Stimulated activated CD4-positive, alpha-beta T cell treated with anti-CD3 and anti-CD28 coated beads, Interleukin-1b, Interleukin-23, amount 100 ng/mL, for 1 hour (primary cell): ENCODE measurements at places on chromosomes 4 and X.

DNA sequence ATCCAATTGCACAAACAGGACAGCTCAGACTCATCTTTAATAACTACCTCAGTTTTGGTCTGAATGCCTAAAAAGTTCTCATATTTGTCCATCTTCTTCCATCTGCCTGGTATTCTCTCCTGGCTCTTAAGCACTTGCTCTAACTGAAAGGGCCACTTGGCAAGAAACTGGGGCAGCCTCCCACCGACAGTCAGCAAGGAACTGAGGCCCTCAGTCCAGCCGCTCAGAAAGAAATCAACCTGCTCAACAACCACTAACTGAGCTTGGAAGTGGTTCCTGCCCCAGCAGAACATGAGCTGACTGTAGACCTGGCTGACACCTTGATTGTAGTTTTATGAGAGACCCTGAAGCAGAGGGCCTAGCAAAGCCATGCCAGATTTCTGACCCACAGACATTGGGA is 84.4 kb downstream of the PPEF2 start:
- DNase-seq = no peak

DNA sequence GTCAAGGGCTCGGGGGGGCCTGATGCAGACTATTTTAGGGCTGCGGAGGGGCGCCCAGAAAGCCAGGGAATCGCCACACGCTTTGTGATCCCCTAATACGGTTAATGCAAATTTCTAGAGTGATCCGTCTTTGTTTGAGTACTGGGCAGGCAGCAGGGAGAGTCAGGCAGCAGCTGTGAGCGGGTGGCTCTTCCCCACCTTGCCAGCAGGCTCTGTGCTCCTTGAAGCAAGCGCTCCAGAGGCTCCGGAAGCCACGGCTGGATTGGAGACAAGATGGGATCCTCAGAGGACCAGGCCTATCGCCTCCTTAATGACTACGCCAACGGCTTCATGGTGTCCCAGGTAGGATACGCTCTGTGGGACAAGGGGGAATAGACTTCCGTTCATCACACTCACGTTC is at the start of gene ASMT:
ASMT (plus strand) TSS at position 133 of the 400 bp plus-strand sequence; CDS start at position 274, 141 bp downstream.
- no peak for DNase-seq

DNA sequence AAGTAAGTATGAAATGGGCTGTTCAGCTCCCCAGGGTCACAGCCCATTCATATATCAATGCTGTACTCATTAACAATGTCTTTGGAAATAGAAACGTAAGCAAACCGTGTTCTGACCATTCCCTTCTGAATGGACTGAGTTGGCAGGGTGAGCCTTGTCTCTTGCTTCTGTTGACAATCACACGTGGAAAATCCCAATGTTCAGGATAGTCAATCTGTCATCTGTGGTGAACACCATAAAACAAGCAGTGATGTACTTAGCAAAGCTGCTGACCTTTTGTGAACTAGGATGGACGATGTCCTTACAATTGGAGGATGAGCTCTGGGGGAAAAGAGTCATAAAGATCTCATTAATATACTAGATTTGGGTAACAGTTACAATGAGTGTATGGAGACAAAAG is 109.6 kb upstream of the PAQR3 start:
- no peak for DNase-seq

GRCh38 chrX:135543924-135544323 is 23.5 kb downstream of the INTS6L start:
- no peak for DNase-seq

DNA sequence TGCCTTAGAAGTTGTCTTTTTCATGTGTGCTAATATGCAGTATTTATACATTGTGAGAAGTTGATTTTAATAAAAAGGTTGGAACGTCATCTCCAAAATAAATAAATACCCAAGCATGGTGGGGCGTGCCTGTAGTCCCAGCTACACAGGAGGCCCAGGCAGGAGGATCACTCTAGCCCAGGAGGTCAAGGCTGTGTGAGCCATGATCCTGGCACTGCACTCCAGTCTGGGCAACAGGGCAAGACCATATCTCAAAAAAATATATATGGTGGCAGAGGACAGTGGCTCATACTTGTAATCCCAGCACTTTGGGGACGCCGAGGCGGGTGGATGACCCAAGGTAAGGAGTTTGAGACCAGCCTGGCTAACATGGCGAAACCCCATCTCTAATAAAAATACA is 6.4 kb downstream of the SLBP start:
- DNase-seq = no peak

DNA sequence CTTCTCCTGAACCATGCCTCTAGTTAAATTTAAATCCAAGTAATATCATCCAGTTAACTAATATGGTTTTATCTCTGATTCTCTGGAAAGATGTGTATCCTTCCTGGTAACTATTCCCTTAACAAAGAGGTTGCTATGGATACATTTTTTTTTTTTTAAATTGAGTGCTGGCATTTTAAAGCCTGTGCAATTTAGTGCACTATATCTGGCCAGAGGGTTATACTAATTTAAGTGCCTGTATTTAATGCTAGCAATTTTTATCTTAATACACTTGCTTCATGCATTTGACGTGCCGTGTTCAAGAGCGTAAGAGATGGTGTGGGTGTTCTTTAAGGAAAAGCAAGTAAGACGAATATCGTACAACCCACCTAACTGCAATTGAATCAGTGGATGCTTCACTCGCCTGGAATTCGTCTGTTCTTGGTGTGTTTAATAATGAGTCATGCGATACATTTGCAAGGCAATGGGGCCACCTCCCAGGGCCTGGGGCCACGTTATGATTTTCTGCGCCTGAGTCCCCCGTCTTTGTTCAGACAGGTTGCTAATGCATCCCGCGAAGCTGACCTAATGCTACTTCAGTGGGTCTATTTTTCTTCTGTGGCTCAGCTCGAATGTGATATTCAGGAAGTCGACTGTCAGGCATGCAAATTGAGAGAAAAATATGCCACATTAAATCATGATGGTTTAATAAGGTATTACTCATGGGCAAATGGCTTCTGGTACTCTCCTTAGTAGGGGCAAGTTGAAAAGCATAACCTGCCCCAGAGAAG is 14.2 kb upstream of the MID1 start:
- DNase-seq = no peak

DNA sequence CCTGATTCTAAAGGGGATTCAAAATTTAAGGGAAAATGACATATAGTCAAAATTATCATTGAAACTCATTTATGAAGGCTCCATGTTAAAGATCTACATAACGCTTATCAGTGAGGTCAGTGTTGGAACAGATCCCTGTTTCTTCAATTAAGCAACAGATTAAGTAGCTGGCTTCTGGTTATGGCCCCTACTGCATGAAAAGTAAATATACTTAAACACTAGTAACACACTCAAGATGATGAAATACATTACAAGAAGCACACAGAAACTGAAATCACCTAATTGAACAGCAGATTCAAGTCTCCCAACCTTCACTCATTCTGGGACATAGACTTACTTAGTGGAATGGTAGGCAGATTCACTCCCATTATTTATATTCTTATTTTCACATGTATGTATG is 51.6 kb upstream of the SLC16A2 start:
- DNase-seq = no peak

DNA sequence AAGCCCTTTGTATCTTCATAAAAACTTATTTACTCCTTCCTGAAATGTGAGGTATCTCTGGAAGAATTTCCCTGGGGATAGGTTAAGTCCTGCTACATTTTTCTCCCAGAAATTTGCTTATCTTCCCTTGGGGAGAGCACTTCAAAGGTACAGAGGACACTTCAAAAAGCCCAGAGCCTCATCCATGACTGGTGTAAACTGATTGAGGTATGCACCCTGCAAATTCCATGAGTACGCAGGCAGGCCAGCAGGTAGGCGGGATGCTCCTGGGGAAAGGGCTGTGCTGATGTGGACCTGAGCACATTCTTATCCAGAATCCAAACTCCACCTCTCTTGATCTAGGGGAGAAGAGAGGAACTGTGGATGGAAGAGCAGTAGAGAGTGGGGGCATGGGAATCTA is 26.3 kb upstream of the RASGEF1B start:
- no peak for DNase-seq

- no peak for DNase-seq
These were observed 15.8 kb downstream of the HMX1 start for GRCh38 chr4:8855818-8856245.

DNA sequence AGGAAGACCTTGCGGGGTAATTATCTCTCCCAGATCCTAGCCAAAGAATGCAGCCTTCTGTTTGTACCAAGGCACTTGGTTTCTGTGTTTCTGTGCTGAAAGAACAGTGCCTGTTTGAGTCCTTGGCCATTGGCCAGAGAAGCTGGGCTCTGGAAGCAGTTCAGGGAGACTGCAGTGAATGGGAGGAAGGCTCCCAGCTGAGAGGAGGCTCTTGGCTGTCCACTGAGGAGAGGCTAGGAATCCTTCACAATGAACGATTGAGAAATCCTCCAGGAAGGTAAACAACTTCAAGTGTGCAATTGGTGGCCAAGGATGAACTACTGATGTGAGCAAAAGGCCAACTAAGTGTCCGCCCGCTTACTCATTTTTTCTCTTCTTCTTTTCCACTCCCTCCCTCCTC is 61.3 kb downstream of the HS3ST1 start:
- no peak for DNase-seq

DNA sequence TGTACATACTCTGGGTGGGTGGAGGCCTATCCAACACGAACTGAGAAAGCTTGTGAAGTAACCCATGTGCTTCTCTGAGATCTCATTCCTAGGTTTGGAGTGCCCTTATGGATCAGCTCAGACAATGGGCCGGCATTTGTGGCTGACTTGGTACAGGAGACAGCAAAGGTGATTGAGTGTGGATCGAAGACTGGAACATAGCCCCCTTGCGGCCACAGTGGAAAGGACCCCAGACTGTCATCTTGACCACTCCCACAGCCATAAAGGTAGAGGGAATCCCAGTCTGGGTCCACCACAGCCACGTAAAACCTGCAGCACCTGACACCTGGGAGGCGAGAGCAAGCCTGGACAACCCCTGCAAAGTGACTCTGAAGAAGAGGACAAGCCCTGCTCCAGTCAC is 598.0 kb upstream of the AADAT start:
- DNase-seq = no peak

DNA sequence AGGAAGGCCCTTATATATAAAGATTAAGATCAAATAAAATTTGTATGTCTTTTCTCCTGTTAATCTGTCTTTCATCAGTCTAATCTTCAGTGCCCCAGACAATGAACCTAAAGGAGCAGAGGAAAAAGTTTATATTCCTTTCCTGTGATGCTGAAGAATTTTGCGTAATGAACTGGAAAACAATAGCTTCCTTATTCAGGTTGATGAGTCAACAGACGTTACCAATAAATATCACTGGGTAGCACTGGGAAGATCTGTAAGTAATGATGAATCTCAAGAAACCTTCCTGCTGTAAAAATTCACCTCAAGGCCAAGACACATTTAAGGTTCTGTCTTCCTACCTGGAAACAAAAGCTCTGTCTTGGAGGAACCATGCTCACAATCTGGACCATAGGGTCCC is 25.5 kb downstream of the CDKN2AIP start:
- no peak for DNase-seq

DNA sequence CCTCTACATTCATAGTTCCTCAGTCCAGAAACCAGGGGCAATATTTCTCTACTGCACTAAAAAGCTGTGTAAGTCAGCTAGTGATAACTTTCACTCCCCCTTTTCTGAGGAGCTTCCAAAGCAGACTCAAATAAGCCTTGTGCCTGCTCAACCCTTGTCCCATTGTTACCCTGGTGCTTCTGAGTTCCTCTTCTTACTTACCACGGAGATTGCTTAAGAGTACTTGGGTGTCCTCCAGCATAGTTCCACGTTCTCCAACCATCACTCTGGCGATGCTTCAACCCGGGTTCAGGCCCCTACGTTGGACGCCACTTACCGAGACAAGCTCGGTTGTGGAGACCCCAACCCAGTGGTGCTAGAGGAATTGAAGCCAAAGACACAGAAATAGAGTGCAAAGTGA is 71.6 kb downstream of the ADAM29 start:
- DNase-seq = no peak

DNA sequence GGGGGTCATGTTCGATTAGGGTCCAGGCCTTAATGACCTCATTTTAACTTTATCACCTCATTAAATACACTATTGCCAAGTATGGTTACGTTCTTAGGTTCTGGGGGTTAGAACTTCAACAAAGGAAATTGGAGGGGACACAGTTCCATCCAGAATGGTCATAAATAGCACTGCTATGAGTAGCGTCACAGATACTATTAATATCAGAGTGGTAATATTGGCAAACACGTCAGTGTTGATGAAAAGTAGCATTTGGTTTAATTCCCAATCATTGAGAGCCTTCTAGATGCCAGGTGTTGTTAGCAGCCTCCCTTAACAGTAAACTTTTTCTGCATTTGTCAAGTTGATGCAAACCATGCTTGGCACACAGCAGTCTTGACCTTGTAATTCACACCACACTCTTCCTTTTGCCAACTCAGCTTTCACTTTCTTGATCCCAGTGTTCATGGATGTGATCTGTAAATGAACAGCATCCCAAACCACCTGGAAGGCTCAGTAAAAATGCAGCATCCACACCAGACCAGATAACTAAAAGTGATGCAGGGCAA is 912.5 kb upstream of the TENM3 start:
- DNase-seq = no peak

- no peak for DNase-seq
These were observed 25.8 kb upstream of the PLA2G12A start for GRCh38 chr4:109755656-109756055.

GRCh38 chr4:184598753-184599491 is 50.3 kb downstream of the CASP3 start:
- DNase-seq = no peak

GRCh38 chr4:86326400-86326799 is 33.5 kb downstream of the MAPK10 start:
- no peak for DNase-seq

DNA sequence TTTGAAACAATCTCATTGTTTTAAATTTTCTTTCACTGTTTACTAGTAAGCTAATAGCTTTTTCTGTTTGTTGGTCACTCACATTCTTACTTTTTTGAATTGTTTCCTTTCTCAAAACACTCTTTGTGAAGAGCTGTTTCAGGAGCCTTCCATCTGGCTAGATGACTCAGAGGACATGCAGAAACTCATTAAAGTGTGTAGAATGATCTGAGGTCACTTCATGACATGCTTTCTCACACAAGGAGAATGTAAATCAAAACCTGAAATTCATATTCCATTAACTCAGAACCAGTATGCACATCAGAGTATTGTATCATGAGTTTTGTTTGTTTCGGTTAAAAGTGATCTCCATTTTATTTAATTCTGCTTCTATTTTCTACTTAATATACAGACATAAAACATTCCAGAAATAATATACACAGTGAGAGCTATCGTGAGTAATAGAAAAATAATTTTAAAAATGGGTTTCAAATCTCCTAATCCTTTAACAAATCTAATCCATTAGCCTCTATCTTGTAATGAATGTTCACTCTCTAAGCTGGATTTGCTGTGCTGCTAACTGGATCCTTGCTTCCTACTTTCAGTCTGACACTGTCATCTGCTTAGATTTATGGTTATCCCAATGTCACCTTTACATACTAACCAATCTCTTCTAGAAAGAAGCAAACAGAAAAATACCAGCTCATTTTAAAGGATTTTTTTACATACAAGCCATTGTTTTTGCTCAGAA is 449.6 kb downstream of the FSTL5 start:
- no peak for DNase-seq

DNA sequence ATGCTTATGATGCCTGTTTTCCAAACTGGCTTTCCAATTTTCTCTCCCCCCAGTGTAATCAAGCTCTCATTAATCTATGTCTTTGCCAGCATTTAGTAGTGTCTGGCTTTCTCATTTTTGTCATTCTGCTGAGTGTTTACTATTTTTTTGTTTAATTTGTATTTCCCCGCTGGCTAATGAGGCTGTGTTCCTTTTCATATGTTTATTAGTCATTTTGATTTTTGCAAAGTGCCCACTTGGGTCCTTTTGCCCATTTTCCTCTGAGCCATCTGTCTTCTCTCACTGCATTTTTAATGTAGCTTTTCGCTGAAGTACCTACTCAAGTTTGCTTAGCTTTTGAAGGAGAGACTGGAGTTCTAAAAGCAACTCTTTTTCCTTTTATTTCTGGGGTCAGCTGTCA is 14.7 kb downstream of the DCK start:
- DNase-seq = no peak
